ENCODE measurements at places on chromosomes 4 and X.

GRCh38 chr4:56276547-56276946 is 110.7 kb downstream of the AASDH start:
- DNase-seq: no peak

GRCh38 chr4:179447308-179447707 is 2005.1 kb upstream of the AGA start:
- DNase-seq: no peak

- no peak for DNase-seq
Measured at GRCh38 chrX:33721927-33722326, 410.2 kb downstream of the FAM47A start.

DNA sequence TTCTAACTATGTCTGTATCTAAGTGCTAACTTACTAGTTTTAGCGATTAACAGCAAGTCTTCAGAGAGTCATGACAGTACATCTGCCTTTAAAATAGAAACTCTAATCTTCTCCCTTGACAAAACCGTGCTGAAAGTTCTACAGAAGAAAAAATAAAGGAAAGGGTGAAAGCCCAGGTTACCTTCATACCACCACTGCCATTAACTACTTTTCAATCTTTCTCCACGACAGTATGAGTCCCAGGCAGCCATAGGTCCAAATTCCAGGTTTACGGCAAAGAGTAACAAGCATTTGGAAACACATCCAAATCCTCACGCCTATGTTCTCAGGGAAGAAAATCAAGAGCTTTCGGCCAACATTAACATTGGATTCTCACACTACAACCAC is 12.4 kb upstream of the ZCCHC13 start:
- no peak for DNase-seq

GRCh38 chr4:168631241-168632162 is 134.7 kb downstream of the PALLD start:
- no peak for DNase-seq
